Stimulated activated CD8-positive, alpha-beta memory T cell treated with anti-CD3 and anti-CD28 coated beads, Interleukin-4, amount 100 ng/mL, for 4 hours (primary cell): ENCODE measurements at places on chromosomes 2 and 18.

GRCh38 chr18:3333056-3333720 is 71.3 kb downstream of the MYL12B start:
- DNase-seq, result no peak

DNA sequence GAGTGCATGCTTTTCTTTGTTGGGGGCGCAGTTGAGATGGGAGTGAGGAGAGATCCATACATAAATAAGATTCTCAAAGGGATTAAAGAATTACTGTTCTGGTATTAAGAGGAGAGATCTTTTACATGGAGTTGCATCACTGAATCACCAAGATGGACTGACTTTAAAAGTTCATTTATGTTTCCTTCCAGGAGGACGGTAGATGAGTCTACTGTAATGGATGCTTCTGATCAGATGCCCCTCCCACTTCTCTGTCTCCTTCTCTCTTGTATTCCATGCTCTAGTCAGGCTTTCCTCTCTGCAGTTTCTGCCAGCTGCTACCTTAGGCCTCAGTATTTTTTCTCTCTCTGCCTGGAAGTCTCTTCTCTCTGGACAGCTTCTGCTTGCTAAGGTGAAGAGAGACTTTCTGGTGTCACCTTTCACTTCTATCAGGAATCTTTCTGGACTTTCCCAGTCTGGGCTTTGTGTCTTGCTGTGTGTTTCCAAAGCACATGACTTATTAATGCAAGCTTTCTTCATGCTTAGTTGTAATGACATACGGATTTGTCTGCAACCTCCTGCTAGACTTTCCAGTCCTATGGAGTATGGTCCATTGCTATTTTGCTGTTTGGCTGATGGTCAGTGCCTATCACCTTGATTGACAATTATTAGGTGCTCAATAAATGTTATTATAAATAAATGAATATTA is 23.6 kb downstream of the FAM171B start:
- no peak for DNase-seq

DNA sequence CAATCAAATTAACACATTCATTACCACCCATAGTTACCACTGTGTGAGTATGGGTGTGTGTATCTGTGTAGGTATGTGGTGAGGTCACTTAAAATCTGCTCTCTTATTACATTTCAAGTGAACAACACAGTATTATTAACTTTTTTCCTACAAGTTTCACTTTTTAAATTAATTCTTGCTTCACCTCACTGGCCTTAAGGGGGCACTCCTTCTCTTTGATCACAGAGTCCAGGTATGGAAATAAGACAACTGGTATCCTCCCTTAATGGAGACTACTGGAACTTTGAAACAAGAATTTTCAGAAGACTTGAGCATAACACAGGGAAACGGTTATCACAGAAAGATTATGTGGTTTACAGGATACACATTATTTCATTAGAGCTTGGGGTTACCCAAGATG is 255.8 kb downstream of the ASXL3 start:
- no peak for DNase-seq

- DNase-seq, result no peak
Measured at GRCh38 chr2:201280191-201281040, 20.1 kb downstream of the CASP8 start.

DNA sequence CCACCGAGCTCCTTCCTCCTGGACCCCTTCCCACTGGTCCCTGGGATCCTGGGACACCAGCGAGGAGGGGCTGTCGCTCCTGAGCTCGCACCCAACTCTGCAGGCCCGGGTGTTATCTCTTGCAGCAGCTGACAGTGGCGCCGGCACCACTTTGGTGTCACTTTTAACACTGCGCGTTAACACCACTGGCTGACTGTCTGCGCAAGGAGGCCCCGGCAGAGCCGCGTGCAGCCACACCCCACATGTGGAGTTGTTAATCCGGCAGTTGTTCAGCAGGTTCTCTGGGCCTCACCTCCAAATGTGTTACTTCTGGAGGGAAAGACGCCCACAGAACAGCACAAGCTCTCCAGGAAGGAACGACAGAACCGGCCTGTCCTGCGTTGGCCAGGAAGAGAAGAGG is 155.0 kb upstream of the GLI2 start:
- DNase-seq, result no peak

DNA sequence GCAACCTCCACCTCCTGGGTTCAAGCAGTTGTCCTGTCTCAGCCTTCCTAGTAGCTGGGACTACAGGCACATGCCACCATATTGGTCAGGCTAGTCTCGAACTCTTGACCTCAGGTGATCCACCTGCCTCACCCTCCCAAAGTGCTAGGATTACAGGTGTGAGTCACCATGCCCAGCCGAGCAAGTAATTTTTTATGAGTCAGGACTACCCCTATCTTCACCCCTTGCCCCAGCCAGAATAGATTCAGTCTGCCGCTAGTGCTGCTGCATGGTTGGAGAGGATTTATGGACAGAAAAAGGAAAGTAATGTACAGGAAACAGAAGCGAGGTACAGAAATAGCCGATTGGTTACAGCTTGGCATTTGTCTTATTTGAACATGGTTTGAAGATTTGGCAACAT is 48.9 kb downstream of the BMPR2 start:
- DNase-seq, result no peak

DNA sequence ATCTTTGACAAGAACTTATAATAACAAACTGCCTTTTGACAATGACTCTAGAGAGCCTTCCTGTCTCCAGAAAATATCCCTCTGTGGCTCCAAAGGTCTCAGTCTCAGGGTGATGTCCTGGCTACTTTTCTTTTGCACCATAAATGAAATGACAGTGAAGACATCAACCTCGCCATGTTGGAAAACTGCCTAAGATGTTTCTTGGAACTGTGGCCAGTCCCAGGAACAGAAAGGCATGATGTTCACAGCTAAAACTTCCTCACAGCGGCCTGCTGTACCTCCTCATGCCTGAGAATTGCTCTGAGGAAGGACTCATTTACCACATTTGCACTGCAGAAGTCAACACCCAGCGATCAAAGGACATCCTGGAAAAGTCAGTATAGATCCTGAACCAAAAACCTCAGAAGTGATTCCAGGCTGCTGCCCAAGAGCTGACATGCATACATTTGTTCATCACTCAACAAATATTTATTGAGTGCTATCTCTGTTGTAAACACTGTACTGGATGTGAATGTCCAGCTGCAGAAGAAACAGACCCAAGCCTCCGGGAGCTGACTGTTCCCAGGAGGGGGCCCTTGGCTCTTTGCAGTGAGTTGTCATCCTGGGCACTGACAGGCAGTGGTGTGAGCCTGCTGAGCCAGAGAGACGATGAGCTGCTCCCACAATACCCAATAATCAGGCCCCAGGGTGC is 64.3 kb upstream of the ACSL3 start:
- no peak for DNase-seq

GRCh38 chr18:42864876-42865275 is 250.6 kb downstream of the RIT2 start:
- DNase-seq, result no peak

- DNase-seq, result no peak
Measured at GRCh38 chr2:235160281-235160810, 208.5 kb downstream of the SH3BP4 start.

DNA sequence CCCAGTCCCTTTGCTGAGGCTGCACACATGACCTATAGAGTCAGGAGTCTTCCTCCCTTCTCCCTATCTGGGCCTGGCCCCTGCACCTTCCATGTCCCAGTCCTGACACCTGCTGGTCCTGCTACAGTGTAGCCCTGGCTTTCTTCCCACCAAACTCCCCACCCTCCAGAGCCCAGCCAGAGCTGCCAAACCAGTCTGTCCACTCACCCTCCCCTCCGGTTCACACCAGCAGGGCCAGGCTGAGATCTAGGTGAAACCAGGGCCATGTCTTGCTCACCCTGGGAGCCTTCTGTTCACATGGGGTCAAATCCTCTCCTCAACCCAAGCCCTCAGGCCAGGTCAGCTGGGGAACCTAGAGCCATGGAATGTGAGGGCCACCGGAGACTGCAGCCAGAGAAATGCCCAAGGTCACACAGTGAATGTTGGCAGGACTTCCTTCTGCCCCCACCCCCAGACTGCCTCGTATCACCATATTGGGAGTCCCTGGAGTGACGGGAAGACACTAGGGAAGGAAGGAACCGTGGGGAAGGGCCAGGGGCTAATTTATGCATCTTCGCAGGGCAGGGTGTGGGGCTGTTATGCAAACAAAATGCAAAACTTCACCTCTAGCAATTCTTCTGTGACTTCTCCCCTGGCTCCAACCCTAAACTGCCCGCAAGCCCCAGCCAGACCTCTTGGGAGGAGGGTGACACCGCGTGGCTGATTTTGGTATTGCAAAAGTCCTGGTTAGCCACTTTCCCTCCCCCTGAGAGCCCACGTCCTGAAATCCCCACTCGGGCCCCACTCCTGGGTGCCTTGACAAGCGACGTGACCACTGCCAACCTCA is 14.6 kb downstream of the TNS1 start:
- DNase-seq, result peak; percentile 18
